ENCODE measurements at places on chromosomes 16 and 17.

DNA sequence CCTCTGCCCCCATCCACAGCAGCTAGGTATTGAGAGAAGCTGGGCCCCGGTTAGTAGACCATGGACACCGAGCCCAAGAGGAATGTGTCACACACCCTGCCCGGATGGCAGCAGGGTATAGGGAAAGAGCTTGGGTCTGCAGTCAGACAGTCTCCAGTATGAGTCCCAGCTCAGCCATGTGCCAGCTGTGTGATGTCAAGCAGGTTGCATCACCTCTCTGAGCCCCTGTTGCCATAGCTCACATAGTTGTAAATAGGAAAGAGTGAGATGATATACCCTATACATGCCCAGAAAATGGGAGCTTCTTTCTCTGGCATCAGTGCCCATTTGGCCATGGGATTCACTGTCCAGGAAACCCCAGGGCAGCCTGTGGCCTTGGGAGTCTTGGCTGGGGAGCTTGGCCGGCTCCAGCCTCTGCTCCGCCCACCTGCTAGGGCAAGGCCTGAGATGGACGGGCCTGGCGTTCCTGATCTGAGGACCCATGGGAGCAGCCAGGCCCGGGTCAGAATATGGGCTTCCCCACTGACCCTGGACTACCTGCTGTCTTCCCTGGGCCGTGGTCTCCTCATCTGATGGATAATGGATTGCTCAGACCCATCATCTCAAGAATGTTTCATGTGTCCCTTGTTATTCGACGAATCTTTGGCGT, 13.2 kb downstream of the CD300LG start:
- no peak for DNase-seq

DNA sequence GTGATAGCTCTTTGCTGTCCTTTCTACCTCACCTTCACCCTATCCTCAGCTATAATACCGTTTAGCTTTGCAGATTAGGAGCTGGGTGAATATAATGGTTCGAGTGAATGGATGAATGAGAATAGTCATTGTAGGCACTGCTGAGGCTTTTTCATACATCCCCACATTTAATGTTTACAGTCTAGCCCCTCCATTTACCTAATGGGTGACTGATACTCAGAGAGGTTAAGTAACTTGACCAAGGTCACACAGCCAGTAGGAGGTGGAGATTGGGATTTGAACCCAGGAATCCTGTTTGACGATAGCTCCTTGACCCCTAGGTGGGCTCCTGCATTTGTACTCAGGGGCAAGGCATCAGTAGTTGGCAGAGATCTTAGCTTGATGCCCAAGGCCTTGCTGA, 195.6 kb downstream of the CCDC182 start:
- DNase-seq = no peak

- DNase-seq = peak; percentile 68
Measured at GRCh38 chr17:29124135-29124924, 55.9 kb downstream of the MYO18A start.

- no peak for DNase-seq
Measured at GRCh38 chr16:12392585-12393091, 411.0 kb downstream of the CPPED1 start.

DNA sequence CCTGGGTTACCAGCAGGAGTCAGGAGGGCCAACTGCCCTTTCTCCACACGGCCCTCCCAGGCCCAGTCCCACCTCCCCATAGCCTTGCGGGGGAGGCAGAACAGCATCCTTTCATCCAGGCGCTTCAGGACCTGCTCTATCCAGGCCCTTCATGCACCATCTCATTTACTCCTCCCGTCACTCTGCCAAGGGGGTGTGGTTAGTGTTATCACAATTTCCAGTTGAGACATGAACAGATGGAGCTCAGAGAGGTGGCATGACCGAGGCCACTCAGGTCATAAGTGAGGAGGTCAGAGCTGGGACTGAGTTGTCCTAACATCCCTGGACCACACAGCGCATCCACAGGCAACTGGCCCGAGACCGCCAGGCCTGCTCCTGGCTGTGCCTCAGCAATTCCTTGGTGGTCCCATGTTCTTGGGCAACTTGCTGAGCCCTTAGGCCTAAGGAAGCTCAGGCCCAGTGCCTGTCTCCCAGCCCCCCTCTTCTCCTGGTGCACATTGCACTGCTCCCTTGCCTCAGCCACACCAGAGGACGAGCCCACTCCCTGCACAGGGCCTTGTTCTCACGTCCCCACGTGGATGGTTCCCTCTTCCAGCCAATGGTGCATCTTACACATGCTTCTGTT, 23.8 kb downstream of the C17orf100 start:
- no peak for DNase-seq

DNA sequence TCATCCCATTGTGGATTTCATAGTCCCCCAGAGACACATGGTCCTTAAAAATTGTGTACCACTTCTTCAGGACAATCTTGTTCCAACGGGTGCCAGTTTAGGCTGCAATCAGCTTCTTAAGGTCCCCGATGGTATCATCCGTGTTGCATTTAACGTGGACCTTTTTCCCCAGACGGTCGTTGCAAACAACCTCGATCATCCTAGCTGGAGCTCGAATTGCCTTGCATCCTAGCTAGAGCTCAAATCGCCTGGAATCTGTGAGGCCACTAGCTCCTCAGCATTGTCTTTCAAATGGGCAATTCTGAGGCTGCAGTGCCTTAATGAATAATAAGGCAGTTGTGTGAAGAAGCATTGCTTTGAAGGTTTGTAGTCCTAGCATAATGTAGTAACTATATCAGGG, 37.7 kb upstream of the RHBDL3 start:
- DNase-seq = no peak

GRCh38 chr16:30473231-30474073, 910 bp downstream of the ITGAL start:
- DNase-seq = peak; percentile 82

- DNase-seq = no peak
Measured at GRCh38 chr16:87648236-87648635, 45.9 kb downstream of the JPH3 start.

GRCh38 chr17:82860606-82861392, 21.0 kb upstream of the ZNF750 start:
- no peak for DNase-seq

DNA sequence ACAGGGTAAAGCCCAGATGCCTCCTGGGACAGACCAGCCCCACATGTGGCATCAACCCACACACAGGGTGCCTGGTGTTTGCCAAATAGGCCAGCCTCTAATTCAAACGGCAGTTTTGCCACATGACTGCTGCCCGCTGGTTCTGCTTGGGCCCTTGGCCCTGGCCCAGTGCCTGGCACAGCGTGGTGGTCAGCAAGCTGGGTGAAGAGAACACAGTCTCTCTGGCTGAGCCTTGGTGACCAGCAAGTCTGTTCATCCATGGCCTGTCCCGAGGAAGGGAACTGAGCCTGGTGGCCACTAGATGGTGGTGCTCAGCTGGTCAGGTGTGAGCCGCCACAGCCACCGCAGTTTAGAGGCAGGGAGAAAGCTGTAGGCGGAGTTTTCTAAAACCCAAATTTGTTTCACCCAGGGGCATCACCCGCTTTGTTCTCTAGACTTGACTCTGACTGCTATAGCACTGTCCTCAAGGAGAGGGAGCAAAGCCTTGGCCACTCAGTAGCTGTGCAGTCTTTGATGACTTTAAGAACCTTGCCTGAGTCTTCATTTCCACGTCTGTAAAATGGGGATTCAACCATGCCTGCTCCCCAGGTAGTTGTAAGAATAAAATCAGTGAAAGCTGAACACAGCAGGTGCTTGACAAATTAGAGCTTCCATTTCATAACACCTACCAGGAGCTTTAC, 4.7 kb upstream of the GFAP start:
- DNase-seq = peak; percentile 84

DNA sequence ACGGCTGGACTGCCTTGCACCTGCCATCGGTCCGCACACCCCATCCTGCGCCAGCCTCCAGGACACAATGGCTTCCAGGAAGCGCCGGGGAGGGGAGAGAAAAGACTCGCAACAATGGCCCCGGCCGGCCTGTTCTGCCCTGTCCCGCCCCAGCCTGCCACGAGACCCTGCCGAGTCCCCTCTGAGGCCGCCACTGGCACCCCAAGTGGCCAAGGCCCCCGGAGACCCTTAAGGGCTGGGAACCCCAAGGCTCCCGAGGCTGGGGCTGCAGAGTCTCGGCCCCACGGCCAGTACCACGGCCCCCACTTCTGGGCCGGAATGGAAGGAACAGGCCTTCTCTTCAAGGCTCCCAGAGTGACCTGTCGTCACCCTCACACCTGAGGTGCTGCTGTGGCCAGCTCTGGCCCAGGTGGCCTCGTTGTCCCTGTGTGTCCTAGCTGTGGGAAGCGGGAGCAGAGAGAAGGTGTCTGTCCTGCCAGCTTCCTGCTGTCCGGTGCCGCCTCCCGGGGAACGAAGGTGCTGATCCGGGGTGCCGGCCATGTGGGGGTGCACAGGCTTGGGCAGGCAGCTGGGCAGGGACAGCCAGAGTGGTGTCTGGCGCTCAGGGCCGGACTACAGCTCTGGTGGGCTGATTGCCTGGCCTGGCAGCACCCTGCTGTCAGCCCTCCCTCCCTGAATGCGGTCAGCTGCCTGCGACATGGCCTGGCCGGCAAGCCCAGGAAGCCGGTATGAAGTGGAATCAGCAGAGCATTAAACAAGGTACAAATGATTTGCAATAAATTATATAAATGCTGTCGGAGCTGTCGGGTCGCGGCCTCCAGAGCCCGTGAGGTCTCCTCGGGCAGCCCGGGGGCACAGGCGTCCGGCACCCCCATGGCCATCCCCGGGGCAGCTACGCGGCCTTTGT, 8.2 kb upstream of the CACNA1H start:
- DNase-seq = no peak

GRCh38 chr16:82612263-82612662, 14.5 kb upstream of the CDH13 start:
- no peak for DNase-seq

GRCh38 chr17:17071531-17072360, 29.5 kb downstream of the MPRIP start:
- no peak for DNase-seq

GRCh38 chr17:77610518-77610893, 348.0 kb upstream of the TNRC6C start:
- DNase-seq = peak; percentile 26

GRCh38 chr16:8579559-8579958, 10.8 kb downstream of the TMEM114 start:
- DNase-seq = no peak

- DNase-seq = no peak
Measured at GRCh38 chr16:85438981-85439685, 174.0 kb upstream of the GSE1 start.

DNA sequence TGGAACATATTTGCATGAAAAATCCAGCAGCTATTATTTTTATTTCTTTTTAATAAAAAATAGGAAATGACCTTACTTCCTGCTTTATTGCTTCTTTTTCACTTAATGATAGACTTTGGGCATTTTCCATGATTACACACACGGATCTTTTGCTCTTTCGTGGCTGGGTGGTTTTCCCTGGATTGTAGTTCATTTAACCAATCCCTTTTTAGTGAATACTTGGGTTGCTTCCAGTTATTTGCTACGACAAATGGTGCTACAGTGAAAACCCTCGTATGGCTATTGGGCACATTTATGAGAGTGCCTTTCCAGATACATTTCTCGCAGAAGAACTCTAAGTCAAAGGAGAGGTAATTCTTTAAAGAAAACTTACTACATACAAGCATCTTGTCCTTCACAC, 38.6 kb downstream of the FOXL1 start:
- DNase-seq = no peak

DNA sequence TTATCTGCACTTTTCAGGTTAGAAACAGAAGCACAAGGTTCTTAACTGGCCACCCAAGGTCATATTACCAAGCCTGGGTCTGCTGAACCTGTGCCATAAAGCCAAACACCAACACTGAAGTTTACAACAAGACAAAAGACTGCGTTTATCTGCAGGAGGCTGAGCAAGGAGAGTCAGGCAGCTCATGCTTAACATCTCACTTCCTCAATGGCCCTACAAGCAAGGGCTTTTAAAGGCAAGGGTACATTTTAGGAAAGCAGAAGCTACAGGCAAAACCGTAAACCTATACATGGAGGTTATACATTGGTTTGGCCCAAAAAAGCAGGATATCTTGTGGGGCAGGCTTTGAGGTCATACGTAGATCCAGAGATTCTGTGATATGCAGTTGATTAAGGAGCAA, 91.2 kb downstream of the GNAO1 start:
- DNase-seq = no peak

- peak; percentile 28 for DNase-seq
Measured at GRCh38 chr16:1288813-1289476, 20.5 kb upstream of the UBE2I start.

DNA sequence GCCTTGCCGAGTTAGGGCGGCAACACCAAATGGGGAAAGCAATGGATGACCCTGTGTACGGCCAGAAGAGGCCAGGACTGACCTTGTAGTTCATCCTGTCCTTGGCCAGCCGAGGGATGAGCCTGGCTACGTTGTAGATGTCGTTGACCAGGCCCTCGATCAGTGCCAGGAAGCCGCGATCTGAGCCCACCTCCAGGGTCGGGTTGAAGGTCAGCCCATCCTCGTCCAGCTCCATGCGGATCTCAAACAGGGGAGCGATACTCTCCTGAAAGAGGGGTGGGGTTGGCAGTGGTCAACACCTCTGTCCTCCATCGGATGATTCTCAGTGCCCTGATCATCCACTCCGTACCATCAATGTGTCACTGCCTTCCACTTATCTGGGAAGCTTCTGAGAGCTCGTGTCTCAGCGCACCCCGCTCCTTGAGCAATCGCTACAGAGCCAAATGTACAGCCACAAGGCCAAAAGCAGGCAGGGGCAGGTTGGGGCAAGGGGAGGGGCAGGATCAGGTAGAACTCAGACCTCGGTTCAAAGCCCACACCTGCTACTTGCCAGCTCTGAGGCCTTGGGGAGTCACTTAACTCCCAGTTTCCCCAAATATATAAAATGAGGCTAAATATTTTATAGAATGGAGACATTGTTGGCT, 39.9 kb downstream of the DNAH17 start:
- DNase-seq = no peak

DNA sequence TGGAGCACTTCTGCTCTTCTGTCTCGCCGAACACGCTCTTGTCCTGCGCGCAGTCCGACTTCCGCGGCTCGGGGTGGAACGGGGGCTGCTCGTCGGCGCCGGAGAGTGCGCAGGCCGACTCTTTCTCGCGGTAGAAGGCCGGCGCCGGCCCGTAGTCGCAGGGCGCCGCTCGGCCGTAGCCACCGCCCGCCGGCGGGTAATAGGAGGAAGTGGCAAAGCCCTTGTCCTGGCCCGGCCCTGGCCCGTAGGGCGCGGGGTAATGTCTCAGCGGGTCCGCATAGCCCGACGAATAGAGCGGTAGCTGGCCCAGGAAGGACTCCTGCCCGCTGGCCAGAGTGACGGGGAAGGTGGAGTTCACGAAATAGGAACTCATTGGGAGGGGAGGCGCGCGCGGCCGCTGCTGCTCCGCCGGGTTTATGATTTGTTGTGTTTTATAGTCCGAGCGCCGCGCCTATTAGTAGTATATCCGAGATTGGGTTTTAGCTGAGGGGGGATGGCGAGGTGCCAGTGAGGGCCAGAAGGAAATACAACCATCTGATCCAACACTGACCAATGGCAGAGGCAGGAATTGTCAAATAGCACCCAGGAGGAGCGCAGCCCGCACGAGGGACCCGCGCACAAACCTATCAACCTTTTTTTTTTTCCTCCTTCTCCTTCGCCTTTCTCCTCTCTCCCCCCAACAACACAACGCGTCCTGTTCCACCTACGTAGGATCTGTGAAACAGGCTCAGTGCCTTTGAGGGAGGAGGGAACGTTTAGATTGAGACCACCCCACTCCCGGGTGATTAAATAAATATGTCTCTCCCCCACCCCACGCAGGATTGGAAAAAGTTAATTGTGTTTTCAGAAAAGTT, 4.4 kb upstream of the HOXB5 start:
- DNase-seq = peak; percentile 44

All from activated naive CD4-positive, alpha-beta T cell treated with anti-CD3 and anti-CD28 coated beads for 36 hours (primary cell).